SW480 (cell line): ENCODE measurements at places on chromosomes 2 and 18.
A peak's percentile ranks its signal among the peaks of the same experiment; 100 is the strongest.

GRCh38 chr2:127611076-127611925 is 34.7 kb upstream of the GPR17 start:
- no peak for DNase-seq

GRCh38 chr2:43018179-43019024 is 208.0 kb downstream of the ZFP36L2 start:
- no peak for DNase-seq

DNA sequence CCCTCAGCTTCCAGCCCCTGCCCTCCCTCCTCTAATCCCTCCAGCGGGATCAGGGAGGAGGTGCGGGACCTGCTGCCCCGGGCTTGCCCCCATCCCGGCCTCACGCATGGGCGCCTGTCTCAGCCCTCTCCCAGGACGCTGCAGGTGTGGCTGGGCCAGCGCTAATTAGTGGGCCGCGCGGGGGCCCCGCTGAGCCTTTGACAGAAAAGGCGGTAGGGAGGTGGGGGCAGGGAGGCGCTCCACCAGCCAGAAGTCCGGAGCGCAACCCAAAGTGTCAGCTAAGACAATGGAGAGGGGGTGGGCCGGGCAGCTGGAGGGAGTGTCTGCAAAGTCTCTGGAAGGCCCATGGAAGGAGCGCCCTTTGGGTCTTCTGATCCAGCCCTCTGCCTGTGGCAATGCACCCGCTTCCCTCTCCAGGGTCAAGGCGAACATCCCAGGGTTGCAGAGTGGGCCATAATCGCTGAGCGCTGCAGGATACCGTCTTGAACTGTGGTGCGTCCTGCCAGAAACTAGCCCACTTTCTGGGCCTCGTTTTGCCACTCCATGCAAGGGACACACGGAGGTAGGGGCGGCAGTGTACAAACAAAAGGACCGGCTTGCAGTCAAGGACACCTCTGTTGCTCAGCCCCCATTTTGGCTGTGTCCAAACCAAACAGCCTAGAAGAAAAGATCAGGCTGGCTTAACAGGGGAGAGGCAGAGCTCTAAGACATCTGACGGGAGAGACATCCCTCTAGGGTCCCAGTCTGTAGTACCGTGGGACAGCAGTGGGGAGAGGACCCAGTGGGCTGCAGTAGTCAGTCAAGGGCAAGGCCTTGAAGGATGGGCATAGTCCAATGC is 3.5 kb downstream of the ATP6V1B1 start:
- DNase-seq: no peak

GRCh38 chr2:162964513-162964912 is 125.9 kb upstream of the KCNH7 start:
- no peak for DNase-seq

- no peak for DNase-seq
These were observed 218.7 kb downstream of the RBM43 start for GRCh38 chr2:151042964-151043363.

GRCh38 chr2:181563101-181563692 is 93.7 kb downstream of the CERKL start:
- DNase-seq: no peak

GRCh38 chr2:19844750-19845149 is 57.0 kb downstream of the TTC32 start:
- DNase-seq: no peak

GRCh38 chr2:64524604-64525316 is 632 bp downstream of the AFTPH start:
- peak; percentile 32 for DNase-seq

DNA sequence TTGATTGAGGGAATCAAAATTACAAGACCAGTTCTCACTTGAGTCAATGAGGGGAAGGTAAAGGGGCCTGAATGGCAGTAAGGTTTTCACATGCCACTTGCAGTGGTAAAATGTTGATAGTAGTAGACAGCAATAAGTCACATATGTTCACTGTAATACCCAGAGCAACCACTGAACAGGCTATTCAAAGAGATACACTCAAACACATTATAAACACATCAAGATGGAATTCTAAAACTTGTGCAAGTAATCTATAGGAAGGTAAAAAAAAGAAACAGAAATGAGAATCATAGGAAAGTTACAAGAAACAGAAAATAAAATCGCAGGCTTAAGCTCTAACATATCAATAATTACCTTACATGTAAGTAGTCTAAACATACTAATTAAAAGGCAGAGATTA is 86.6 kb upstream of the AFF3 start:
- DNase-seq: no peak

DNA sequence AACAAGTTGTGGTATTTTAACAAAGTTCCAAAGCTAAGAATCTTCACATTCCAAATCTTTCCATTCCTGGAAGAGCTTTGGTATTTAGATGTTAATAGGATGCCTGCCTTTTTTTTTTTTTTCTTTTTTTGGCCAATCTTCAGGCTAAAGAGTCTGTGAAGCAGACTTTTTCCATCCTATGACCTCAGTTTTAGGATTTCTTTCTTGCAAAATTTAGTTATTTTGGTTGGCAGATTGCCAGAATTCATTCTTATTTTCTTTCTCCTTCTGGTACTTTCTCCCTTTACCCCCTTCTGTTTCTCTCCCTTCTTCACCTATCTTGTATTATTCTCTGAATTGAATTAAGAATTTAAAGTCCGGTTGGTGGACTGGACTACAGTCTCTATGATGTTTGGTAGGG is 217.8 kb upstream of the REV1 start:
- no peak for DNase-seq

DNA sequence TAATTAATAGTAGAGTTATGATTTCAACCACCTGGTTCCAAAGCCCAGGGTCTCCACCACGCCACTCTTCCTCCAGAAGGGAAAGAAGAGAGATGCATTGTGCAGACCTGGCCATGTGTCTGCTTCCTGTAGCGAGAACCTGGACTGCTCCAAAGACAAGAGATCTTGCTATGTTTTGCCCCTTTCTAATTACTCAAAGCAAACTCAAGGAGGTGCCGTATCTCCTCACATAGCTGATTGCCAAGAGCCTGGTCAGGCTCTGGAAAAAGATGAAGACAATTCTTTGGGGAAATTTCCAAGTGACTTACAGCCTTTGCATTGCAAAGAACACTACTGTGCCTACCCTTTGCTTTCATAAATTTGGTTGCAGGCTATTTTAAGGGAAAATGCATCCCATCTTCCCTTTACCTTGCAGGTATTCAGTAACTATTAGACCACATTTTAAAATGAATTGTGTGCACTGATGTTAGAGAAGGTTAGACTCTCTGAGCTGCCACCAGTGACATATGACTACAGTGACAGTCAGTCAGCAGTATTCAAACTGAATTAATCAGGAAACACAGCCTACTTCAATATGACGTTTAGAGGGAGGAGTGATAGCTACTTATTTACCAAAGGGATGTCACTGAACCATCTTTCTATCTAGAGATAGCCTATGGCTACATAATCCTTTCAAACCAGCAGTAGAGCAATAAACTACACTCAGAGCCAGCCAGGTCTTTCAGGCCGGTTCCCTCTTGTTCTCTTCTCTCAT is 842.1 kb upstream of the FANCL start:
- no peak for DNase-seq

- no peak for DNase-seq
These were observed 7.2 kb upstream of the LBH start for GRCh38 chr2:30224151-30224550.

DNA sequence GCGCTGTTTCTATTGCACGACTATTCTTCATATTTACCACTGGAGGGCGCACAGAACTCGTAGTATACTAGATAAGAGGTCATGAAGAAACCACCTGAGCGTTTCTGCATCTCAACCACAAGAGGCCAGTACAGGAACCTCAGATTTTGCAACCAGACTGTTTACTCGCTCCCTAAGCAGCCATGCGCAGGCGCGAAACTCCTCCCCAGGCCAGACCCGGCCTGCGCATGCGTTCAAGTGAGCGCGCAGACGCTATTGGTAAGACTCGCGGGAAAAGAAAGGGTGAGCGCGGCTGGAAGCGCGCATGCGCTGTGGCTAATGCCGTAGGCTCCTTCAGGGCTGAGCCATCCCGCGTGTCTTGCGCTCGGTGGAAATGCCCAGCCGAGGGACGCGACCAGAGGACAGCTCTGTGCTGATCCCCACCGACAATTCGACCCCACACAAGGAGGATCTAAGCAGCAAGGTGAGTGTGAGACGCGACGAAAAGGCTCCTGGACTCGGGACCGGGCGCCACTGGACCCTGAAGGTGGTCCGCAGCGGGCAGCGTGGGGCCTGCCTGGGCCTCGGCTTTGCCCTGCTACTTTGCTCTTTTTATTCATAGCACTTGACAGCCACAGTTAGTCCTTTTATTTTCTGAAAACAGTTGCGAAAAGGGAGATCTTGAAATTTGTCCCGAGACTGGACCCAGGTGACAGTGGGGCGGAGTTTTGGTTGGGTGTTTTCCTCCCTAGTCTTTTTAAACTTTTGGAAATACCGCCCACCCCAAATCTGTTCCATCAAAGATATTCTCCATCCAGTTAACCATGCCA is at the start of gene ASNSD1:
TSS of gene ASNSD1 (plus strand) at position 312 of the 809 bp plus-strand sequence. CDS start 4,674 bp downstream, outside the sequence.
- peak; percentile 99 for DNase-seq

DNA sequence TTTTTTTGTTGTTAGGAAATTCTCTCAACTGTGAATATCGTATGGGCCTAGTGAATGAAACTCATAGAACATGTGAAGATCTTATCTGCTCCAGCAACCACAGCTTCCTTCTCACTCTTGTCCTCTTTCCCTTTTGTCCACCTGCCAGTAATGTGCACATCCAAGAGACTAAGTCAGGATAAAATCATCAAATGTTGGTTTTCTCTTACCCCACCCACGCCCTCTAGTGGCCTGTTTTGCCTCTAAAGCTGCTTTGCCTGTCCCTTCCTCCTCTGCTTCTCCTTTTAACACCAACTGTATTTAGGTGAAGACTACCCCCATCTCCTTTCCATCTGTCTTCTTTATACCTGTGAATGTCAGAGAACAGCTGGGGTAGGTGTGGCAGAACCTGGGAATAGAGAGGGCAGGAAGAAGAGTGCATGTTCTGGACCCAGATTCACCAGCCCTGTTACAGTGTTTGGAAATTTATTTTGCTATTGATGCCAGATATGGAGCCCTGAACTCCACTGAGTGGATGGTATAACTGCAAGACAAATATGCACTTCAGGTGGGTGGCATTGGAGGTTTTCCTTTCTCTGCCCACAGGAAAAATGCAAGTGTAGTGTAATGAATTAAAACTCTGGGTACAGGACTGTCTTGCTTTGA is 8.4 kb upstream of the MGAT5 start:
- peak; percentile 57 for DNase-seq

DNA sequence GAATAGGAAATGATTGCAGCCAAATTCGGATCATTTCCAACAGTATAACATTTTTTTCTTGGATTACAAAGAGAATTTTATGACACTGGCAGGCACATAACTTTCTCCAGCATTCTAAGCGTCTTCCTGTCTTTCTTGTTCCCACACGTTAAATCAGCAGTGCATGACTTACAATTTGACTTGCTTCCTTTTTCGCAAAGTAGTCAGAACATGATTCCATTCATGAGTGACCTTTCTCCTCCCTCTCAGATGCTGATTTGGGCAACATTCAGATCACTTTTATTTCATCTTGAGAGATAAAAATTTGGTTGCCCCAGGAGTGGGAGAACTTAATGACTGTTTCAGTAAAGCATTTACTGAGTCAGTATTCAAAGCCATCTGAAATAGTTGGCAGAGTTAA is 858.7 kb upstream of the ACVR2A start:
- DNase-seq: no peak

DNA sequence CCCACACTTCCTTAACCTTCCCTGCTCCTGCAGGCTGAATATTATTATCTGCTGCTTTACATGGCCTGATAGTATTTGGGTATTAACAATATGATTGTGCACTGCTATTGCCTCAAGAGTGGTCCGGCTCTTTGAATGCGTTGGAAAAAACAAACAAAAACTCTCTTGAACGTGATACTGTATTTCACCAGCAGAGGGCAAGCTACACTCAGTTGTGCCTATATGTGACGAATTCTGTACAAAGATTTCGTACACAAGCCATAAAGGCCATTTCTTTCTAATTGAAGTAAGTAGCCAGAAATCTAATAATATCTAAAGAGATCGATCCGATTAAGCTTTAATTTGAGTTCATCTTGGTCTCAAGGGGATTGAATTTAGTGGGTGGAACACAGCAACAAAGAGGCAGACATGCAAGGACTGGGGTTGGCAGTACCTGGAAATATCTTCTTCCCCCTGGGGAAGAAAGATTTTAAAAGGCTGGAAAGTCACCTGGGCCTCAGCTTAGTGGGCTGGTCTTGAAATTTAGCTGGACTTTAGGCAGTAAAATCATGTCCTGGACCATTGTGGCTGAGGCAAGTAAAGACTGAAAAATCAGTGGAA is 49.3 kb upstream of the RAB6D start:
- DNase-seq: peak; percentile 59

DNA sequence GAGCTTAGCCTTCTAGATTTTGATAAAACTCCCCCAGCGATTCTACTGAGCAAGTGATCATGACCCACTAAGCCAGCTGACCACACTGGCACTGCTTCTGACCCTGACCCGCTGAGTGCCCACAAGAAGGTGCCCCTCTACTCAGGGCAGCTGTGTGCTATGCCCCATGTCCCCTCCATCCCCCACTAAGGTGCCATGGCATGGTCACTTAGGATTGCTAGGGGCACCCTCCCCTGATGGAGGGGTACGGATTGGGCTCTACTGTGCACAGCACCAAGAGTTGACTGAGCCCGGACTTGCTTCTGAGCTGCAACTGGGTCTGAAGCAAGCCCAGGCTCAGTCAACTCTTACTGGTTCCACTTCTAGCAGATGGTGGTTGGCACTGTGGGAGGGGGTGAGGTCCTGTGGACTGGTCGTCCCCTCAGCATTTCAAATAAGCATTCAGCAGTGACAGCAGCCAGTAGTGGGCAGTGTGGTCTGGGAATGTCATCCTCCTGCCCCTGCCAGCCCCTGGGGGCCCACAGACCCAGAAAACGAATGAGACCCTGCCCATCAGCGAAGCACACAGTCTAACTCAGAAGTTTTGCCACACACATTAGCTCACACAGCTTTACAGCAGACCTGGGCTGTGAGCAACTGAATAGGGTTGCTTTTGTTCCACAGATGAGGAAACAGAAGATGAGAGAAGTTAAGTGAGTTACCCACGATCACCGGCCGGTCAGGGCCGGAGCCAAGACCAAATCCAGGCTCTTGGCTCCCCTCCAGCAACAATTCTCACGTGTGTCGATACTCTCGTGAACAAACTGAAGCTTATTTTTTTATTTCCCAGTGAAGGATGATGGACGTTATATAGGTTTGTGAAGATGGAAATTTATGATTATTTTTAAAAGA is 52.1 kb upstream of the FOSL2 start:
- DNase-seq: no peak

DNA sequence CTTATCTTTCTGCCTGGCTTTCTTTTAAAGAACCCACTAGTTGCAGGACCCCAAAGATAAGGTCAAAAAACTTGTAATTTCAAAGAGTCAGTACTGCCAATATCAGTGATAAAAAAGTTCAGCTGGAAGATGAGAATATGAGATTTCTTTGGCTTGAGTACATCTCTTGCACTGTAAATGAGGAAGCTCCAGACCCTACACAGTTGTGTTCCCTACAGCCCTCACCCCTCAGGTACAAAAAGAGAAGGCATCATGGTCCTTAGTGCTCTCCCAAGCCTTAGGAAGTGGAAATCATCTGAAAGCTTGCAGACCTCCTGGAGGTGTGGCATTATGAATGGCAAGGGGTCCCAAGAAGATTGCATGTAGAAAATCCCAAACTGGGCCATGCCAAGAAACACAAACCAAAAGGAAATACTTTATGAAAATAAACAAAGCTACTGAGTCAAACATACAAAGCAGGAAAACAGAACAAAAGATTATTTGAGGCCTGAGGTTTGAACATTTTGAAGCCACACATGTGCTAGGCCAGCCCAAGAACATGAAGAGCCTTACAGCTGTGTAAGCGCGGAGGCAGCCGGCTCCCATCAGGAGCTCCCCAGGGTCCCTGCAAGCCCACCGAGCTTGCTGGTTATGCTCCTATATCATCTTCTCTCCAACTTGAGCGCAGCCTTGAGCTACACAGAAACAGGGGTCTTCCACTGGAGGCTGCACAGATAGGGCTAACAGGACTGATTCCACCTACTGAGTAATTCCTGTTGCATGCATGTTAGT is 217.0 kb downstream of the OSR1 start:
- no peak for DNase-seq
